ENCODE measurements at places on chromosomes 1 and 21.

- no peak for DNase-seq
Observed at GRCh38 chr1:3352952-3353331, 101.5 kb upstream of the ARHGEF16 start.

GRCh38 chr1:153155541-153155940 is 4.9 kb upstream of the SPRR2G start:
- no peak for DNase-seq

GRCh38 chr1:108703939-108704338 is 8.8 kb upstream of the FNDC7 start:
- DNase-seq, result no peak

DNA sequence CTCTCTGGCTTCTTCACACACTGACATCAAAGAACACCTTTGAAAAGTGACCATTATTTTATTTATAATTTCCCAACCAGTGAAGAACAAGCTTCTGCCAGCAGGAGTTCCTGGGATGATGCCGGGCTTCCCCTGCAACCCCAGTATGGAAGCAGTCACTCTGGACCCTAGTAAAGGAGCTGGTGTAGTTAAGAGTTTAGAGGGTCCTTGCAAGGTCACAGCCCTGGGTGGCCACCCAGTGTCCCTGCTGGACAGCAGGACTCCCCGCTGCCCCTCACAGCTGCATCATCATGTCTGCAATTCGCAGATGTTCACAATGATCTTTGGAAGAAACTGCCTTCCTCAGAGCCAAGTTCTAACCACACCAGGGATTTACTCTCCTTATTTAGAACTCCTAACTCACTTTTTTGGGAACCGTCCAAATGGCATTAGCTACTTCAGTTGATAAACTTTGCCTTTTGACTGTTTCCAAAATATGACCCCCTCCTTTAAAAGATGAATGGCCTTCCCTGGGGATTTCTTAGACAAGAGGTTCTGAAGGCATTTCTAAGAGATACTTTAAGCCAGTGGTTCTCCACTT is 90.6 kb downstream of the HIVEP3 start:
- no peak for DNase-seq

DNA sequence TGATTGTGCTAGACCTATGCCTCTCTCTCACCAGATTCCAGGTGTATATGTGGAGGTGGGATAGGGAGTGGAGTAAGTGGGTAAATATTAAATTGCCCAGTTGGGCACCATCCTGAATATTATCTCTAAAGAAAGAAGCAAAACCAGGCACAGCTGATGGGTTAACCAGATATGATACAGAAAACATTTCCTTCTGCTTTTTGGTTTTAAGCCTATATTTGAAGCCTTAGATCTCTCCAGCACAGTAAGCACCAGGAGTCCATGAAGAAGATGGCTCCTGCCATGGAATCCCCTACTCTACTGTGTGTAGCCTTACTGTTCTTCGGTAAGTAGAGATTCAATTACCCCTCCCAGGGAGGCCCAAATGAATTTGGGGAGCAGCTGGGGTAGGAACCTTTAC is at the start of gene FCER1A:
Gene FCER1A, plus strand, starts transcription at position 242 of the 400 bp plus-strand sequence. Its CDS starts 29 bp downstream, at position 271.
- DNase-seq, result no peak

DNA sequence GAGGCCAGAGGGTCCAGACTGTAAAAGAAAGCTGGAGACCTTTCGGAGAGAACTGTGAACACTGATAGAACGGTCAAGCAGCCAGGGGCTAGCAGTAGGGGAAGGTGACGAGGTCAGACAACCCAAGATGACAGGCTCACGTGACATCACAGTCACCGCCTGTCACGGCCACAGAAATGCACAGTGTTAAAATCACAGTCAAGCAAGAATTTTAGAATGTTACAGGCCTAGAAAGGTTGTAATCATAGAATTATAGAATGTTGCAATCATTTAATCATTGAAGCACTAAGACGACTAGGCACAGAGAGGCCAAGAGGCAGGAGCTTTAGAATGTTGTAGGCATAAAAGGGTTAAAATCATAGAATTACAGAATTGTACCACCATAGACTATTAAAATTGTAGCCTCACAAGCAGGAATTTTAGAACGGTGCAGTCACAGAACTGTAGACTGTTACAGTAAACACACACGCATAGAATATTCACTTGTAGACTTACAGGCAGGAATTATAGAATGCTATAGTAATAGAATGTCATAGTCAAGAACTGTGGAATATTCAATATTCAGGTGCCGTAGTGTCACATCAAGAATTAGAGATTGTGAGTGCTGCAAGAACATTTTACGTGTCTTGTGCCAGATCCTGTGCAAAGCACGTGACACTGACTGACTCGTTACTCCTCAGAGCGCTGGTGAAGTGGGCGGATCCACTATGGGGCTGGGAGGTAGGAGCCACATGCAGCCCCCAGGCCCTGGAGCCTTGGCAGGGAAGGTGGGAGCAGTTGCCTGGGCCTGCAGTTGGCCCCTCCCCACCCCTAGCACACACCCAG is 118.1 kb downstream of the EPHB2 start:
- DNase-seq, result no peak

GRCh38 chr1:208842451-208842850 is 598.3 kb upstream of the PLXNA2 start:
- DNase-seq, result no peak

GRCh38 chr1:207073906-207074820 is 14.5 kb upstream of the C4BPB start:
- DNase-seq, result no peak

GRCh38 chr1:55825461-55825860 is 610.3 kb upstream of the USP24 start:
- no peak for DNase-seq

- no peak for DNase-seq
Observed at GRCh38 chr1:205286335-205286950, 35.1 kb downstream of the NUAK2 start.

GRCh38 chr1:207565546-207566468 is 69.8 kb downstream of the CR1 start:
- no peak for DNase-seq

DNA sequence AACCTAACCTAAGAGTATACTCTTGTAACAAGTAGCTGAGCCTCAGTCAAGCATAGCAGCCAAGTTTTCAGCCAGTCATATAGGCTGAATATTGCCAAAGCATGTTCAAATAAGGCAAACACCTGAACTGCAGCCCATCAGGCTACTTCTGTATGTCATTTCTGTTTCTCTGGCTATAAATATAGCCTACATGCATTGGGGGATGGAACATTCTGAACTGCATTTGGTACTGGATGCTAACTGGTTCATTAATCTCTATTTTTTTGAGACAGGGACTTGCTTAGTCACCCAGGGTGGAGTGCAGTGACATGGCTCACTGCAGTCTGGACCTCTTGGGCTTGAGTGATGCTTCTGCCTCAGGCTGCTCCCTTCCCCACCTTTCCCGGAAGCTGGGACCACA is 37.3 kb downstream of the MAST2 start:
- no peak for DNase-seq

- no peak for DNase-seq
Observed at GRCh38 chr1:154213274-154213673, 7.1 kb upstream of the CFAP141 start.

- no peak for DNase-seq
Observed at GRCh38 chr1:27593678-27594563, 10.0 kb downstream of the AHDC1 start.

DNA sequence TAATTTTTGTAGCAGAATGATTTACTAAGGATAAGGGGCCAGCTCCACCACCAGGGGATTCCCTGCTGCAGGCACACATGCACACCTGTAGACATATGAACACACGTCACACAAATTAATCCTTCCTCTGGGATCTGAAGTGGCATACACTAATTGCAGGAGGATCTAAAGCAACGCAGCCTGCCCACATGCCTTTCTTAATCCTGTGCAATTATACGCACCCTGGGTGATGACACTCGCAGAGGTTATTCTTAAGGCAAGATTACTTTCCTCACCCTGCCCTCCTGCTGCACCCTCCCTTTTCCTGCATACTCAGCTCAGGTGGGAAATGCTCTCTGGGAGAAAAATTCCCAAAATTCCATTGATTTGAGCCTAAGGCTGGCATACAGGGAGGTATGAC is 7.5 kb upstream of the LORICRIN start:
- no peak for DNase-seq

GRCh38 chr1:56931686-56932085 is 34.1 kb downstream of the C8B start:
- no peak for DNase-seq

DNA sequence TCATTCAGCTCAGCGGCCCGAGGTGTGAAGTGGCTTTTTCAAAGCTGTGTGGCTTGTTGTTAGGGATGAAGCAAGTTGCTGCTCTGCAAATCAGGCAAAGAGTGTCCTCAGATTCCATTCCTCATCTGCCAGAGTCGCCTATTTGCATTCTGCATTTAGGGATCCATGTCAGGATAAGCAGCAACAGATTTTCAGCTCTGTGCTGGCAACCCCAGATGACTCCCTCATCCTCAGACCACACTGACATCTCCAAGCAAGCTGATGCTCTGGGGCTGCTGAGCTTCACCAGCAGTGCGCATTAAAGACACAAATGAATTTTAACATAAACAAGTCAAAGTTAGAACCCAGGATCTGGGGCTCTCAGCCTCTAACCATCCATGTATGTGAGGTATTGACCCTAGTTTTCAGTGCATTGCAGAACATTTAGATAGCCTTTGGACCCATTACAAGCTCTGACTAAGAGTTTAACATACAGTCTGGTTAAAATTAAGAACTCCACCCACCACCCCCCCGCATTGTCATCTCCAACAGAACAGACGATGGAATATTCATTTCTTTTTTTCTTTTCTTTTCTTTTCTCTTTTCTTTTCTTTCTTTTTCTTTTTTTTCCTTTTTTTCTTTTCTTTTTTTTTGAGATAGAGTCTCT is 10.9 kb downstream of the CFAP107 start:
- no peak for DNase-seq

Data from amniotic stem cell (primary cell).